ENCODE measurements at places on chromosomes 5 and 9. TPM values are rescaled to one million over a fixed set of nuclear protein-coding genes. Genes with fewer than 3 reads are reported as not detected.

The JAKMIP2 gene
- total RNA-seq, result 0.85 TPM

The DBH gene
- total RNA-seq, result not detected

The F2RL1 gene
- total RNA-seq, result 4.9 TPM

The ANKRD20A1 gene
- 1.0 TPM for total RNA-seq

The NAIP gene
- 16.4 TPM for total RNA-seq

The PCDHGB5 gene
- 7.9 TPM for total RNA-seq

The IL33 gene
- total RNA-seq, result 13.8 TPM

DNA sequence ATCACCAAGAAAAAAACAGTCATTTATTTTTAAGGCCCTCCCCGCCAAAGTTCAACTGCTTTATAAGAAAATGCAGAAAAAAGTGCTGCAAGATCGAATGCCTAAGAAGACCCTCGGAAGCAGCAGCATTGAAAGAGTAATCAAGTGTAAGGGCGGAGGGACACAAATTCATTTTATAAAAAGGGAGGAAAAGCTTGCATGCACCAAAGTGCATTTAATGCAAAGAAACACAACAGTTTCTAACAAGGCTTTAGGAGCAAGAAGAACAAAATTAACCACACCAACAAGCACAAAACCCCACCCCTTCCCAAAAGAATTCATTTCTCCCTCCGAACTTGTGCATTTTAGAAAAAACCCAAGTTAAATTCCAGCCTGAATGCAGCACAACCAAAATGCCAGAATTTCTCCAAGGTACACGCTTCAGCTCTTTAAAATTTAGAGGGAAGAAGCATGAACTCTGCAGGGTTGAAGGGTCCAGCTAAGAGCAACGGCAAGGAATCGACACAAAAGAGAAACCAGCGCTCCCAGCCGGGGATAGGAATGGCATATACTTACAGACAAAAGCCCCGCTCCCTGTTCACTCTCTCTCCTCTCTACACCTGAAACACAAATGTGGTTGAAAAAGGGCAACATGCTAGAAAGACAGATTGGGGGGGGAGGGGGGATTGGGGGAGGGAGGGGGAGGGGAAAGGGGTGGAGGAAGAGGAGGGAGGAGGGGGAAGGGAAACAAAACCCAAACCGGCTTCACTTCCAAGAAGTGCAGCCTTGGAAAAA, at the start of gene NREP:
TSS of gene NREP (minus strand) at position 614 of the 774 bp plus-strand sequence. CDS start 1,422 bp downstream, outside the sequence.
- H3K4me3 ChIP-seq, result peak within 1 kb of the TSS; percentile 45
- H3K4me1 ChIP-seq, result no peaks in the 10 kb centered on the region
- H3K27ac ChIP-seq, result peak within 1 kb of the TSS; percentile 76

- no peak for DNase-seq
- no peak overlapping the region for H3K27ac ChIP-seq
- no peaks in the 10 kb centered on the region for H3K27me3 ChIP-seq
- no peaks in the 10 kb centered on the region for H3K36me3 ChIP-seq
- no peak overlapping the region for H3K4me3 ChIP-seq
These were observed 247.5 kb upstream of the DAPK1 start for GRCh38 chr9:87250205-87250604.

DNA sequence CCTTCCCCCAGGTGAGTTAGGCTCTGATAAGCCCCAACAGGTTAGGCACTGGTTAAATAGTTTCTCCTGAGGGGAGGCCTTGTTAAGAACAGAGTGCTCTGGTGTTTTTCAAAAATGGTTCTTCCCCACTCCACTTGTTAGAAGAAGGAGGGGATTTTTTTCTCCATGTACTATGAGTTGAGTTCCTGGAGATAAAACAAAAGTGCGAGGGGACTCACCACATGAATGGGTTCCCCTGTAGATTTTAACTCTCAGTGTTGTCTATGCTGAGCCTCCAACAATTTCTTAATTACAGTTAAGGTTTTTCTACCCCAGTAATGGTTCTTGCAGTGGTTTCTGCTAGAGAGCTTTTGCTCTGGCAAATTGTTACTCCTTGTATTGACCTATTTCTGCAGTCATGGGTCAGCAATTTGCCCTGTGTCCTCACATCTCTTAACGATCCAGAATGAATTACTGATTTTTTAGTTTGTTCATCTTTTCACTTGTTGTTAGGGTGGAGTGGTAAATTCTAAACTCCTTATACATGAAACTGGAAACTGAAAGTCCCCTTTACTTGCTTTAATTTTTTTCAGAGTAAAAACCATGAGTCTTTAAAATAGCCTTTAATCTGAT, 44.4 kb downstream of the SCAMP1 start:
- H3K27ac ChIP-seq, result no peak overlapping the region
- no peaks in the 10 kb centered on the region for H3K4me1 ChIP-seq
- no peaks in the 10 kb centered on the region for H3K27me3 ChIP-seq
- no peaks in the 10 kb centered on the region for H3K36me3 ChIP-seq
- H3K4me3 ChIP-seq, result no peak overlapping the region
- no peak for DNase-seq

DNA sequence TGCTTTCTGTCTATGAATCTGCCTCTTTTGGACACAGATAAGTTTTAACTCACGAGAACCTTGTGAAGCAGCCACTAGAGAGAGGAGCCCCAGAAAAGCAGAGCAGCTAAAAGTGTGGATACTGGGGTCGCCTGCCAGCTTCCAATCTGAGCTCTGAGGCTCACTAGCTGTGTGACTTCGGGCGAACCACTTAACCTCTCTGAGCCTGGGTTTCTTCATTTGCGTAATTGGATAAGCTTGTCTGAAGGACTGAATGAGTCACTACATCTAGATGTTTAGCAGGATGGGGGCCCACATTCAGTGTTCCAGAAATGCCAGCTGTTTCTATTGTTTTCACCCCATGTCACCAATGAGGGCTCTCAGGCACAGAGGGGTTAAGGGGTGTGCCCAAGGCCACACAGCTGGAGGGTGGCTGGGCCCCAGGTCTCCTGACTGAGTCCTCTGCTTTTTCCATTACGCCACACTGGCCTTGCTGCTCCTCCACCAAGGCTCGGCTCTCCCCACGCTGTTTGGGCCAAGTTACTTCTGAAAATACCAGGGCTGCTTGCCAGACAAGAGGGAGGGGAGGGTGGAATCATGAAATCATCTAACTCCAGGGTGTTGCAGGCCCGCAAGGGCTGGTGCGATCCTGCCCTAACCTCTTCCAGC, 36.2 kb downstream of the SH3PXD2B start:
- H3K4me1 ChIP-seq, result peaks cover 6% of the 10 kb centered on the region
- peak; percentile 81 for DNase-seq
- no peak overlapping the region for H3K4me3 ChIP-seq

DNA sequence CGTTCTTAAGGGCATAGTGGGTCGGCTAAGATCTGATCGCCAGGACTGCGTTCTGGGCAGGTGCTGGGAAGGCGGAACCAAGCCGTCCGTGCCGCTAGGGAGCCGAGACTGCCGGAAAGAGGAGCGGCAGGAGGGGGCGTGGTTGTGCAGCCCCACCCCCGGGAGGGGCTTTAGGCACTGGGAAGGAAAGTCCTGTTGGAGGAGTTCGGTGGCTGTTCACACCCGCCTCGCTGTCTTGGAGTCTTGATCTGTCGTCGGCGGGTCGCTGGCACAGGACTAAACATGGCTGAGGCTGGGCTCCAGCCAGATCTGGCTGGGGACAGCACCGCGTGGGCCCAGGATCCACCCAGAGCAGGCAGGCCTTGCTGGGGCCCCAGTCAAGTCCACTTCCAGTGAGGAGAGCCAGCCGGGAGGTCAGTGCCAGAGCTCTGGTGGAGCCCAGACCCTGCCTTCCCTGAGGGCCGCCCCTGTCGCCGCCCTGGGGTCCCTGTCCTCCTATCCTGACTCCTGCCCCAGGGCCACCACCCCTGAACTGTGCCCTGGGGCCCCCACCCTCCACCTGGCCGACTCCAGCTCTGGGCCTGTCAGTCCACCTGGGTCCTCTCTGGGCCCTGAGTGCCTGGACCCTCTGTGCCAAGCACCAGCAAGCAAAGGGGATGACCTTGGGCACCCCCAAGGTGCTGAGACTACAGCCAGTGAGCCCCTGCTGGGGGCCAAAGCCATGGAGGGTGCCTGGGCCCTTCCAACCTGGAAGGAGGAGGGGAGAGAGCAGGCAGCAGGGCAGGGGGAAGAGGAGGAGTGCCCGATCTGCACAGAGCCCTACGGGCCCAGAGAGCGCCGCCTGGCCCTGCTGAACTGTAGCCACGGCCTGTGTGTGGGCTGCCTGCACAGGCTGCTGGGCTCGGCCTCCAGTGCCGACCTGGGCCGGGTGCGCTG, 4.5 kb downstream of the RNF208 start:
- peak; percentile 91 for DNase-seq
- H3K4me3 ChIP-seq, result peak overlapping the region; percentile 32
- peaks cover 5% of the 10 kb centered on the region for H3K4me1 ChIP-seq

DNA sequence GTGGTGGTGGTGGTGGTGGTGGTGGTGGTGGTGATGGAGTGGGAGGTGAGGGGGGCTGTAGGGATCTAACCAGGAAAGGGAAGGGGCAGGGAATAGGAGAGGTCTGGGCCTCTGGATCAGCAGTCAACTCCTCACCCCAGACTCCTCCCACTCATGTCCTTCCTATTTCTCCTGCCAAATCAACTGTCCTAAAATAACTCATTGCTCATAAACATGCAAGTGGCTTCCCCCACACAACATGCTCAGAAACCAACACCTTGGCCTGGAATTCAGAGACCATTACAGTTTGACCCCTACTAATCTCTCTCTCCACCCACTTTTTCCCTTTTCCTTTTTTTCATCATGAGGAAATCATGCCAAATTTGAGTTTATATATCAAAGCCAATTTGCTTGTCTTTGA, 8.4 kb upstream of the FSD1L start:
- no peaks in the 10 kb centered on the region for H3K27me3 ChIP-seq
- H3K4me1 ChIP-seq, result no peaks in the 10 kb centered on the region
- no peak overlapping the region for H3K27ac ChIP-seq
- no peak overlapping the region for H3K4me3 ChIP-seq
- H3K36me3 ChIP-seq, result no peaks in the 10 kb centered on the region

- no peak for DNase-seq
- no peaks in the 10 kb centered on the region for H3K27me3 ChIP-seq
- no peak overlapping the region for H3K4me3 ChIP-seq
- no peaks in the 10 kb centered on the region for H3K36me3 ChIP-seq
- no peaks in the 10 kb centered on the region for H3K4me1 ChIP-seq
These were observed 56.5 kb upstream of the COL5A1 start for GRCh38 chr9:134585021-134585561.

DNA sequence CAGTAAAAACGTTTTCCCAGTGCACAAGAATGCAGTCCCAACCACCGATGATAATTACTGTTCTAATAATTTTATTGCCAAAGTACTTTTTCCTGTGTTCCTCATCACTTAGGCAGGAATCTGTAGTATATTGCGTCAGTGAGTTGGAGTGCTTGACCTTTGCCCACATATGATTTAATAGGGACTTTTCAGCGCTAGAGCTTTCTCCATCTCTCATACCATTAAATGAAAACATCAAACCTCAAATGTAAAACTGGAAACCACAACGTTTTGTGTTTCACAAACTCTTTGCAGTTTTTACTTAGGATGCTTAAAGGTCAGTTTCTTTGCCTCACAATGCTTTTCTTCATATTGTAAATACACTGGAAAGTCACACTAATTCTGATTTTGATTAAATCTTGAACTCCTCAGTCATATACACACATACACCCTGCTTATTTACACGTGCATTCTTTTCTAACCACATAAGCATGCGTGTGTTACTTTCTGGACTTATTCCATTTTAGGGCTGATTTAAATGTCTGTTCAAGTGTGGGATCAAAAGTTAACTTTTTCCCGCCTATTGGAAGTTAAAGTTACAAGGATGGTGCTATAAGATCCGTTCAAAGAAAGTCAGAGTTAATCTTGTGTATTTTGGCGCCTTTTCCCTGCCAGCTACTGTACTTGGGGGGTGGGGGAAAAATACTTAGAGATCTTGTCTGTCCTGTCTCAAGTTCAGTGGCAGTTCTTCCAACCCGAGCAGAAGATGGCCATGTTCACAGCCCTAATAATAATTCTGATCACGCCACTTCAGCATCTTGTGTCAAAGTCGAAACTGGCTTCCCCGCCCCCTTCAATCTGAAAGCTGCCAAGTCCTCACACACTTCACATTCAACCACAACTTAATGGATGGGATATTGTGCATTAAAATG, 6.6 kb upstream of the NFIB start:
- no peaks in the 10 kb centered on the region for H3K36me3 ChIP-seq
- H3K4me1 ChIP-seq, result peaks cover 6% of the 10 kb centered on the region
- peak overlapping the region; percentile 59 for H3K4me3 ChIP-seq
- peak overlapping the region; percentile 98 for H3K27ac ChIP-seq
- no peak for DNase-seq

GRCh38 chr9:89753472-89754055, 148.8 kb downstream of the GADD45G start:
- DNase-seq, result no peak
- no peak overlapping the region for H3K4me3 ChIP-seq
- no peaks in the 10 kb centered on the region for H3K27me3 ChIP-seq
- no peak overlapping the region for H3K27ac ChIP-seq
- peaks cover 6% of the 10 kb centered on the region for H3K4me1 ChIP-seq
- no peaks in the 10 kb centered on the region for H3K36me3 ChIP-seq

GRCh38 chr5:140189977-140190871, 15.2 kb downstream of the CYSTM1 start:
- no peak overlapping the region for H3K27ac ChIP-seq
- no peak for DNase-seq
- H3K36me3 ChIP-seq, result no peaks in the 10 kb centered on the region
- no peaks in the 10 kb centered on the region for H3K27me3 ChIP-seq

DNA sequence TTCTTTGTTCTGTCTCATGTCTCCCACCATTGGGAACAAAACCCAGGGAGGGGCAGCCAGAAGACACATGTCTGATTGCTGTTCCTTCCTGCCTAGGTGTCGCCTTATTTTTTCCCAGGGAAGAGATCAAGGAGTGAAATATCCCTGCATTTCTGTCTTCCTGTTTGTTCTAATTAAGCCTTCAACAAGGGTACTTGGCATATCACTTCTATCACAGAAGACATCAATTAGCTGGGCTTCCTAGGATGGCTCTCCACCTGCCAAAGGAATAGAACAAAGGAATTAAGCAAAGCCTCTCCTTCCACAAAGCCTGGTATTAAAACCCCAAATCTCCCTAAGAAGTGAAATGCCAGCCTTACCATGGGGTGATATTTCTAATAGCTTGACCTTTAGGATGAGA, 299.5 kb upstream of the CD180 start:
- H3K27me3 ChIP-seq, result no peaks in the 10 kb centered on the region
- H3K36me3 ChIP-seq, result no peaks in the 10 kb centered on the region
- no peak for DNase-seq

DNA sequence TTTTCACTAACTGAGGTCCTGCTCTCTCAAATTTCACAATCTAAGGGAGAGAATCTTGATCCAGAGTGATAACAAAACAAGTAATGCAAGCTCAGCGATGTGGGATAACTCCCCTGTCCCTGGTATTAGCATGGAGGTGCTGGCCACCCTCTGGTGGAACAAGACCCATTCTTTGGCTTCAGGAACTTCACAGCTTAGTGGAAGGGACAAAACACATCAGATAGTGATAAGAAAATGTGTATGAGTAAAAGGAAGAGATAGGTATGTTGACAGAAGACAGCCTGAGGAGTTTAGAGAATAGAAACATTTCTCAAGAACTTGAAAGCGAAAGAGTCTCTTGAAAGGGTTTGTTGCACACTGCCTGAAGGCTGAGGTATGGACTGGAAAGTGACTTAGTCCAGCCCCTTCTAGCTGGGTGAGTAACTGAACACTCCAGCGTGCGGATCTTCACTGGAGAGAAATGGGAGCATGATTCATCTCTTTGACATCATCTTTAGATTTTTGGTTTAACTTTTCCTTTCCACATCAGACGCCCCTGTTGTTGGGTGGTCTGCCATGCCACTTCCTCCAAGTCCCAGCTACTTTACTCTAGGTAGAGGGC, 25.4 kb upstream of the ZSWIM6 start:
- no peaks in the 10 kb centered on the region for H3K36me3 ChIP-seq
- no peaks in the 10 kb centered on the region for H3K27me3 ChIP-seq
- H3K4me1 ChIP-seq, result no peaks in the 10 kb centered on the region

GRCh38 chr9:127537014-127537413, 75.1 kb upstream of the STXBP1 start:
- H3K4me1 ChIP-seq, result peaks cover 56% of the 10 kb centered on the region
- no peaks in the 10 kb centered on the region for H3K27me3 ChIP-seq
- peak; percentile 64 for DNase-seq
- H3K36me3 ChIP-seq, result no peaks in the 10 kb centered on the region

All from prostate gland (tissue), 2 donors.